Kidney (tissue), 22 donors: ENCODE measurements at places on chromosomes 11 and 22. TPM values are rescaled to one million over a fixed set of nuclear protein-coding genes. Genes with fewer than 3 reads are reported as not detected.

Gene MYOD1
- not detected for total RNA-seq

Gene SYT13
- total RNA-seq = 6.8 TPM

Gene DCDC1
- 6.6 TPM for total RNA-seq

DNA sequence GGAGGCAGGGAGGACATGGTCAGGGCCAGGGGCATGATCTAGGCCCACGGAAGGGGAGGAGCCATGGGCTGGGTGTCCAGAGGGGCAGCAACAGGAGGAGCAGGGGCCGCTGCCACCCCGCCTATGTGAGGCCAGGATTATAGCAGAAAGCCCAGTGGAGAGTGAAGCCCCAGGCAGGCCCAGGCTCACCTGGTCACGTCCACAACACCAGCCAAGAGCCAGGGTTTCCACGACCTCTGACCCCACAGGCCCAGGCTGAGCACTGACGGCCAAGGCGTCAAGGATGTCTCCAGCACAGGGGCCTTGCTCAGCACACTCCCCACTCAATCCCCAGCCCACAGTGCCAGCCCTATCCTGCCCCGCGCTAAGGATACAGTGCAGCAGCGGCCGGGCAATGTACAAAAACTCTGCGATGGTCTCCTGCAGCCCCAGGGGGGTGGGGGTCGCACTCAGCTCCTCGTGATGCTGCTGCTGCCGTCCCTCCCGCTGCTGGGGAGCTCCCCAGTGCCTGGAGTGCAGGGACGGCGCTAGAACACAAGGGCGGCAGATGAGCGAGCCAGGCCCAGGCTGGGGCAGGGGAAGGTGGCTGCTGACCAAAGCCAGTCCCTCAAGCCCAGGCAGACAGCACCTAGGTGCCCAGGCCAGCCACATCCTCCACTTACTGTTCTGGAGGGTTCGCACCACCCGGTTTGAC lies 3.6 kb downstream of the PEX16 start:
- DNase-seq = no peak

GRCh38 chr22:36160499-36160942 lies at the start of gene APOL3:
Gene APOL3 (minus strand): TSS chr22:36160755. CDS start chr22:36149055, 11,700 bp downstream.
- no peak for DNase-seq

GRCh38 chr11:15341587-15341986 lies 226.9 kb downstream of the INSC start:
- no peak for DNase-seq

DNA sequence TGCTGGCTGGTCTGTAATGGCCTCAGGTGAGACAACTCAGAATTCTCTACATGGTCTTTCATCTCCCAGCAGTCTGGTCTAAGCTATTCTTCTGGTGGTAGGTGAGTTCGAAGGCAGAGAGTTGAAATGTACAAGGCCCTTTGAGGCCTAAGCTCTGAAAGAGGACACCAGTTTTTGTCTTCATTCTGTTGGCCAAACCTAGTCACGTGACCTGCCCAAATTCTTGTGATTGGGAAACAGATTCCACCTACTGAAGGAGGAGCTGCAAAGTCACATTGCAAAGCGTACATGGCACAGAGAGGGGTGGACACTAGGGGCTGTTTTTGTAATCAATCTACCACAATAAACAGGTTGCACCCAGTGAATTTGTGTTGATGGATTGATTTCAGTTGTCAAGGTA lies 193.5 kb downstream of the NAV2 start:
- no peak for DNase-seq

DNA sequence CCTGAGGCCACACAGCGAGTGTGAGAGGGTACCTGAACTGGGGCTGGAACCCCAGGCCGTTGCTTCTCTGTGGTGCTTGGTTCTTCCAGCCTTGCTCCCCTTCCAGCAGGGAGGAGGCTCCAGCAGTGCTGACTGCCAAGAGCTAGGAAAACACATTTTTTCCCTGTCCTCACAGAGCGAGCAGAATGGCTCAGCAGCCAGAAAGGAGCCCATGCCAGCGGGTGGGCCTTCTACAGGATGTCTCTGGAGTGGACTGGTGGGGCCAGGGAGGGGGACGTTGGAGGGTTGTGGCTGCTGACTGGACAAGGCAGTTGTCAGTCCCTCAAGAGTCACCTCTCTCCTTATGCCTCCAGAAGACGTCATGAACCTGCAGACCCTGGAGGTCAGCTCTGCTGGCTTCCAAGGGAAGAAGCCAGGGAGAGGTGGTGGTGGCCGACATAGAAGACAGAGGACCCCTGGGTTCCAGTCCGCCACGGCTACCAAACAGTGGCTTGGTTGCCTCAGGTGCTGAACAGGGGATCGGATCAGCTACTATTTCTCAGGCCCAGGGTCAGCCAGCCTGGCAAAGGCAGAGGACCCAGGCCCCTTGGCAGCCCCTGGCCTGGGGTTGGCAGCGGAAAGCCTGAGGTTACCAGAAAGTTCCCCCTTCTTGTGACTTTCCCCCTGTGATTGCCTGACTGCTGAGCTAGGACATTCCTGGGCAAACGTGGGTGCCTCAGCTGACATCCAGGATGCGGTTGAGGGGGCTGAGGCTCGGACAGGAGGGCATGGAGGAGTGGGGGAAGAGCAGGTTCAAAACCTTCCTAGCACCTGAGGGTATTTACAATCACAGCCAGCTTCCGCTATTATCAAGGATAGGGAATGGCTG lies 3.7 kb downstream of the MAFF start:
- DNase-seq = peak; percentile 90

DNA sequence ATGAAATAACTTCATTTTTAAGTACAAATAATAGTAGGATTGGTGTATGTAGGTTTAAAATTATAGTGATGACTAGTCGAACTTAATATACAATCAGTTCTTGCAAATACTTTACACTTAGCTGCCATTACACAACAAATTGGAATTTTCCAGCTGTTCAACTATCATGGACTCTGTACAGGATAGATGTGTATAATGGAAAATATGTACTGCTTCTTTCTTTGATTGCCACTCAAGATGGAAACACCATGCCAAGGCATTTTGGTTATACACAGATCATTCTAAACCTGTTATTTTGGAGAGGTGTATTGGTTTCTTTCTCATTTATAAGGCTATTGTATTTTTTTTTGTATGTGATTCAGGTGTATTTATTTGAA lies 24.4 kb upstream of the CRTAM start:
- DNase-seq = no peak

DNA sequence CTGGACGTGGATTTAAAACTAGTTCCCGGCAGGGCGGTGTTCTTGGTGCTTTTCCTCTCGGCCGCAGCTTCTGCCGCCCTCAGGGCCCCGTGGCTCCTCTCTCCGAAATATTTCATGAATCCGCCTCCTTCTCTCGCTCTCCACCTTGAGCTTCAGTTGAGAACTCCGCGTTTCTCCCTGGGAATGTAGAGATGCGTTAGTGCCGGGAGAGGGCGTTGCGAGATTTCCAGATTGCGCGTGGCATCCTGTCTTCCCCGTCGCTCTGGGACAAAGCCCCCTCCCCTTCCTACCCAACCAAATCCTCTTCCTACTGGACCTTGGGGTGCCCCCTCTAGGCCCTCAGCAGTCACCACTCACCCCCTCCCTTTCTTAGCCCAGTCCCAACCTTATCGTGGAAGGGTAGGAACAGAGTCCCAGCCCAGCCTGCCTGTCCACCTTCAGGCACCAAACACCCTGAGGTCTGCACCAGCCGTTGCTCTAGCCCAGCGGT lies 15.5 kb upstream of the RAC2 start:
- no peak for DNase-seq

DNA sequence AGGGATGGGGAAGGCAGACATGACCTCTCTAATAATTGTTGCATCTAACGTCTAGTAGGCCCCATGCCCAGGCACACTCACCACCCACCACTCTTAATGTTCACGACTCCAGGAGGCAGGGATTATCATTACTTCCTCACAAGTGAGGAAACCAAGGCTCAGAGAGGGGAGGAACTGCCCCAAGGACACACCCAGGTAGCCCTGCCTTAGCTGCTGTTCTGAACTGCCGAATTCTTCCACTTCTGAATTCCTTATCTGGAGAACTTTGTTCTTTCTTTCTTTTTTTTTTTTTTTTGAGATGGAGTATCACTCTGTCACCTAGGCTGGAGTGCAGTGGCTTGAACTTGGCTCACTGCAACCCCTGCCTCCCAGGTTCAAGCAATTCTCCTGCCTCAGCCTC lies 16.7 kb downstream of the SLCO2B1 start:
- DNase-seq = no peak

- peak; percentile 79 for DNase-seq
These were observed 39.1 kb downstream of the CASP12 start for GRCh38 chr11:104858882-104859775.

DNA sequence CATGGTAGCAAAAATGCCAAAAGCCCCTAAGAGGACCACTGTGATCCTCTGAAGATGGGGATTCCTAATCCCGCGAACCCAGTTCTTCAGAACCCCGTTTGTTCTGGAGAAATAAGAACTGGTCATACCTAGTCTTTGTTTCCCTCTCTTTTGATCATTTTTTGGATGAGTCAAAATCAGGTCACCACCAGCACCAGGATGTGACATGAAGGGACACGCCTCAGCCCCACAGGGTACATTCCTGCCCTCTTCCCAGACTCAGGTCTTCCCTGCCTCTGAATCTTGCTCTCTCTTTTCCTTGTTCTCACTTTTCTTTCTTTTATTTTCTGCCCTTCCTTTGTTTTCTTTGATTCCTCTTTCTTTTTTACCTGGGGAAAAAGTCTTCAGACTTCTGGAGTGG lies 14.6 kb upstream of the ANO1 start:
- no peak for DNase-seq

- DNase-seq = no peak
These were observed 552.8 kb downstream of the BRD1 start for GRCh38 chr22:49274754-49275380.

DNA sequence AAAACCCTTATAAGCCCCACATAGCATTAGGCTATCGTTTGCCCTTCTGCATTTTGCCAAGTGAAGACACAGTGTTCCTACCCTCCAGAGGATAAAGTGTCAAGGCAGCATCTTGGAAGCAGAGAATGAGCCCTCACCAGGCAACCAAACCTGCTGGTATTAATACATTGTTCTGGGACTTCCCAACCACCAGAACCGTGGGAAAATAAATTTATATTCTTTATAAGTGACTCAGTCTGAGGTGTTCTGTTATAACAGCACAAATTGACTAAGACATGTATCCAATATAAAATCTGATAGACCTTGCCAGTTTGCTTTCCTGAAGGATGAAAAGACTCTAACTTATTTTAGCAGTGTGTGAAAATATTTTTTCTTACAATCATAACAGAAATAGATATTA lies 792.5 kb upstream of the LRRC4C start:
- DNase-seq = no peak

DNA sequence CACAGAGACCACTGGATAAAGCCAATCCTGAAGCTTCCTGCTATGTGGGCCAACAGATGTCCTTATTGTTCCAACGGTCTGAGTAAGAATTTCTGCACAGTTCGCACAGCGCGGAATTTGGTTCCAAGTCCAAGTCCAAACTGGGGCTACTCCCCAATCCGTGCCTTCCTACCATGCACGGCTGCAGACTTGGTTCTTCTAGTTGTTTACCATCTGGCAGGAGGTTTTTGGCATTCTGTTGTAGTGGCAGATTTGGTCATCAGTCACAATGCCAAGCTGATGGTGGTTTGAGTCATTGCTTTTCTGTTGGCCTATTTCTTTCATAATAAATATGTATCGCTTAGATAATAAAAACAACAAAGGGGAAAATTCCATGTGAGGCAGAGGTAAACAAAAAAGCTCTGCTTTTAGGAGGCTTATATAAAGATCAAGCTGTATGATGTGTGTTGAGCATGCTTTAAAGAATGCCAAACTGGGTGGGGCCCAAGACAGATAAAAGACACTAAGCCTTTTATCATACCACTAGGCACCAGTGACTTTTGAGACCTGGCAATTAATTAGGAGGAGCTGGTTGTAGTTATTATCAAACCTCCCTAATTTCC lies 52.5 kb upstream of the SYN3 start:
- DNase-seq = no peak

DNA sequence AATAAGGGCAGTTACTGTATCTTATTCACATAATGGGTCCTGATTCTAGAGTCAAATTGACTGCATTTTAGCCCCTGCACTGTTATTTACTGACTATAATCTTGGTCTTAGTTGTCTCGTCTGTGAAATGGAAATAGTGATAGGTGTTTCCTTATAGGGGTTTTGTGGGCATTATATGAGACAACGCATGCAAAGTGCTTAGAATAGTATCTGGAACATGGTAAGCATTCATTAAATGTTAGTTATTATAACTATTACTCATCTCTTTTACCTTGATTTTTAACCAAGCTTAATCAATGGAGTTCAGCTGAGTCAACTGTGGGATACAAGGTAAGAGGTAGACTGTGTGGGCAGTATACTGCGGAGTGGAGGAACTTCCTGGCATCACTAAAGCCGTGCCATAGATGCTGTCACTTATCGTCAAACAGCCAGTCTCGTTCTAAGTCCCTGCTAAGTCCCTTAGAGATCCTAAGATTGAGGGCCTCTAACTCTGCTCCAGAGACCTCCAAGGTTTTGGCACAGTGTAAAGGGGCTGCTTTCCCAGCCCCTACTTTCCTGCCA lies 2.6 kb upstream of the ZC3H12C start:
- no peak for DNase-seq

GRCh38 chr22:46202897-46203600 lies 47.0 kb downstream of the CDPF1 start:
- DNase-seq = no peak

DNA sequence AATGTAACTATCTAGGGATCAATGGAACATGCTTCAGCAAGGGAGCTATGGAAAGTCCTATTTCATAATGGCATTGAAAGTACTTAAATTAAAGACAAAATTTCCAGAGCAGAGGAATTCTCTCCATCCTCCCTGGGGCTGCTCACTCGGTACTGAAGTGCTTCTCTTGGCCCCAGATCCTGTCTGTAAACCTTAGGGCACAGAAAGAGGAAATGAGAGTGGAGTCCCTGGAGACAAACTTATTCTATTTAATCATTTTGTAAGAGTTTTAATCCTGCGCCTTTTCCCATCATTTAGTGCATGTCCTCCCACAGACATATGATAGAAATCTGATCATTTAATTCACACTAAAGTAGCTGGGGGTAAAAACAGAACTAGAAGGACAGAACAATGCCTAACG lies 20.9 kb upstream of the PAMR1 start:
- no peak for DNase-seq

GRCh38 chr11:29685361-29685760 lies 331.5 kb downstream of the KCNA4 start:
- DNase-seq = no peak

DNA sequence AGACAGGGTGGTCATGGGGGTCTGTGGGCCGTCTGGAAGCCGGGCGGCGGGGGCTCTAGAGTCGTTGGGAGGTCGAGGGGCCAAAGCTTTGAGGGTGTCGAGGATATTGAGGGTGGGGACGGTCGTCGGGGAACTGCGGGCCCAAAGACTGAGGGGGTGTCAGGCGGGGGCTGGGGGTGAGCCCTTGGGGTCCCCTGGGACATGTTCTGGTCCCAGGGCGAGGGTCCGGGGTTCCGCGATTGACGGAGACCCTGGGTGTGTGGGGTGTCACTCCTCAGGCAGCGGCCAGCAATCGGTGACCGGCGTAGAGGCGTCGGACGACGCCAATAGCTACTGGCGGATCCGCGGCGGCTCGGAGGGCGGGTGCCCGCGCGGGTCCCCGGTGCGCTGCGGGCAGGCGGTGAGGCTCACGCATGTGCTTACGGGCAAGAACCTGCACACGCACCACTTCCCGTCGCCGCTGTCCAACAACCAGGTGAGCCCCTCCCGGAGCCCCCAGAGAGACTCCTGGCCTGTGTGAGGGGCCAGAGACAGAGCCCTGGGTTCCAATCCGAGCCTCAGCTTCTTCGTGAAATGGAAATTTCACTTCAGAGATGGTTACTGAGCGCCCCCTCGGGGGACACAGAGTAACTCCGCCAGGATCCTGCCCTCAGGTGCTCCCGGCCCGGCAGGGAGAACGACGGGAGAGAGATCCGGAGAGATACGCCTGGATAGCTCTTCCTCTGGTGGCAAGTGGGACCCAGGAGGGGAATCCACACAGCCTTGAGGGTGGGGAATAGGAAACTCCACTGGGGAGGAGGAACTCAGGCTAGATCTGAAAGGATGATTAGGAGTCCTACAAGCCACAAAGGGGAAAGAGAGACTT lies 714 bp downstream of the SDF2L1 start:
- peak; percentile 68 for DNase-seq
